Naive thymus-derived CD4-positive, alpha-beta T cell (primary cell): ENCODE measurements at places on chromosomes 11 and 22. TPM values are rescaled to one million over a fixed set of nuclear protein-coding genes. Genes with fewer than 3 reads are reported as not detected.

CDC42EP1 gene
- total RNA-seq, result 0.34 TPM

GNAZ gene
- total RNA-seq, result 0.12 and 0.23 TPM in 2 replicates

TMEM138 gene
- total RNA-seq, result 55.6 TPM

APOL4 gene
- 0.84 and 1.2 TPM in 2 replicates for total RNA-seq

SLC1A2 gene
- not detected for total RNA-seq

TMEM109 gene
- 56.9 TPM for total RNA-seq

FGF4 gene
- not detected for total RNA-seq

H19 gene
- not detected for total RNA-seq

GAB4 gene
- 0.61 TPM for total RNA-seq

C22orf31 gene
- not detected for total RNA-seq

ASCL2 gene
- 0.53 and 0.84 TPM in 2 replicates for total RNA-seq

SCN4B gene
- total RNA-seq, result not detected

KDM4E gene
- not detected in 2 replicates for total RNA-seq

UPB1 gene
- total RNA-seq, result 2.1 TPM

PANX2 gene
- 0.66 TPM for total RNA-seq

ZBTB44 gene
- 82.4 TPM for total RNA-seq
